A549 treated with AZD2906 at 1 μM for 4 hours (cell line): ENCODE measurements at places on chromosomes 4 and X. TPM values are rescaled to one million over a fixed set of nuclear protein-coding genes. Genes with fewer than 3 reads are reported as not detected.

Gene SPON2
- 0.38 to 0.91 TPM (median 0.43 TPM) in 5 replicates for total RNA-seq

Gene NUDT11
- 2.7 to 3.6 TPM (median 2.8 TPM) in 5 replicates for total RNA-seq

Gene LDB2
- total RNA-seq, result not detected in 5 replicates

Gene KLB
- 0.08 to 0.15 TPM (median 0.14 TPM) in 5 replicates for total RNA-seq

Gene PSAPL1
- total RNA-seq, result 0.28 to 0.39 TPM (median 0.33 TPM) in 5 replicates
